ENCODE measurements at places on chromosomes 12 and 14. TPM values are rescaled to one million over a fixed set of nuclear protein-coding genes. Genes with fewer than 3 reads are reported as not detected.

The SELPLG gene
- total RNA-seq, result 161 TPM

The SDR9C7 gene
- not detected for total RNA-seq

DNA sequence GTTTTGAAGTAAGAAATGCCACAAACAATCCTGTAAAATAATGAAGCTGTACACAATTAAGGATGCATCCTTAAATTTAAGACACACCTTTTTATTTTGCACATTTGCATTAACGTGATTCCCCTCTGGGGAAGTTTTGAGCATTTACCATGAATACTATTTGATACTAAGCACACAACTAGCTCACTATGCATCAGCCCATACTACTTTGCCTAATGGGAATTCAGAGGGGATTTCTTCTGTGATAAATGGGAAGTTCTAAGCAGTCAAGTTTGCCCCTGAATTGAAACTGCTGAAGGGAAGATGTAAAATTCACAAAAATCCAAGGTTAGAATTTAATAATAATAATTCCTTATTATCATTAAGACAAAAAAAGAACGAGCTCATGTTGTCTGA lies 27.4 kb downstream of the SINHCAF start:
- DNase-seq, result no peak
- no peak overlapping the region for H3K4me3 ChIP-seq
- H3K27me3 ChIP-seq, result no peaks in the 10 kb centered on the region

The CD69 gene
- total RNA-seq, result 29.5 TPM

- no peak overlapping the region for H3K27ac ChIP-seq
- H3K4me1 ChIP-seq, result no peaks in the 10 kb centered on the region
- no peak for DNase-seq
- H3K27me3 ChIP-seq, result peaks cover 3% of the 10 kb centered on the region
- H3K4me3 ChIP-seq, result no peak overlapping the region
Observed at GRCh38 chr14:60346706-60347105, 97.7 kb downstream of the PPM1A start.

The CCDC85C gene
- total RNA-seq, result 8.3 TPM

The TMEM119 gene
- total RNA-seq, result 1.2 TPM

The PTPN21 gene
- not detected for total RNA-seq

- no peaks in the 10 kb centered on the region for H3K36me3 ChIP-seq
- DNase-seq, result no peak
- H3K27me3 ChIP-seq, result no peaks in the 10 kb centered on the region
- no peaks in the 10 kb centered on the region for H3K4me1 ChIP-seq
Observed at GRCh38 chr12:119744900-119745606, 77.1 kb downstream of the PRKAB1 start.

The PRICKLE1 gene
- not detected for total RNA-seq

DNA sequence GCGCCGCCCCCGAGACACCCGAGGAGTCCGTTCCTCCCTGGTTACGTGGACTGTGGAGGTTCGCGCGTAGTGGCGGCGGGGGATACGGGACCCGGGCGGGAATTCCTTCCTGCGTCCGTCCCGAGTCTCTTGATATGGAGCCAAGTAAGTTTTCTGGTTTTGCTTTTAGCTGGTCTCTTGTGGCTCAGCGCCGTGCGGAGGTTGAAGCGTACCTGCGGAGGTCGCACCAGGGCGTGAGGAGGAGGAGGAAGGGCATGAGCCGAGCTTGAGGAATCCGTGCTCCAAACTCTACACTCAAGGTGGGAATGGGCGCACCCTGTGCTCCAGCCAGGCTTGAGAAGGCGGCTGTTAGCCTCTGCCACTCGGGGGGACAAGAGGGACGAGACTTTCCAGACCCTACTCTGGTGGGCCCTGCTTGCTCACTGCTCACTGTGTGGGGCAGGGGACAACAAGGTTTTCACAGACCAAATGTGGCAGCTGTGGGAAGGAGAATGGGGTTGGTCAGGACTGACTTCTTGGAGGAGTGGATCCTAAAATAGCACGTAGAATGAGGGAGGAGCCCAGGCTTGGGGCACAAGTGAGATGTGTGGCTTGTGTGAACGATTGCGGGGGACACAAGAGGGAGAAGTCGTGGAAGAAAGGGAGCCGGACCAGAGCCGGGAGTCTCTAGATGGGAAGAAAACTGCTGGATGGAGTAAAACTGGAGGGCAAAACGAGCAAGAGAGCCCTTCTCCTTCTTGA lies 577 bp downstream of the ATG101 start:
- peak overlapping the region; percentile 87 for H3K27ac ChIP-seq
- no peaks in the 10 kb centered on the region for H3K27me3 ChIP-seq
- H3K4me1 ChIP-seq, result peaks cover 19% of the 10 kb centered on the region
- no peak for DNase-seq
- no peaks in the 10 kb centered on the region for H3K36me3 ChIP-seq

The SSPN gene
- total RNA-seq, result 0.22 TPM

DNA sequence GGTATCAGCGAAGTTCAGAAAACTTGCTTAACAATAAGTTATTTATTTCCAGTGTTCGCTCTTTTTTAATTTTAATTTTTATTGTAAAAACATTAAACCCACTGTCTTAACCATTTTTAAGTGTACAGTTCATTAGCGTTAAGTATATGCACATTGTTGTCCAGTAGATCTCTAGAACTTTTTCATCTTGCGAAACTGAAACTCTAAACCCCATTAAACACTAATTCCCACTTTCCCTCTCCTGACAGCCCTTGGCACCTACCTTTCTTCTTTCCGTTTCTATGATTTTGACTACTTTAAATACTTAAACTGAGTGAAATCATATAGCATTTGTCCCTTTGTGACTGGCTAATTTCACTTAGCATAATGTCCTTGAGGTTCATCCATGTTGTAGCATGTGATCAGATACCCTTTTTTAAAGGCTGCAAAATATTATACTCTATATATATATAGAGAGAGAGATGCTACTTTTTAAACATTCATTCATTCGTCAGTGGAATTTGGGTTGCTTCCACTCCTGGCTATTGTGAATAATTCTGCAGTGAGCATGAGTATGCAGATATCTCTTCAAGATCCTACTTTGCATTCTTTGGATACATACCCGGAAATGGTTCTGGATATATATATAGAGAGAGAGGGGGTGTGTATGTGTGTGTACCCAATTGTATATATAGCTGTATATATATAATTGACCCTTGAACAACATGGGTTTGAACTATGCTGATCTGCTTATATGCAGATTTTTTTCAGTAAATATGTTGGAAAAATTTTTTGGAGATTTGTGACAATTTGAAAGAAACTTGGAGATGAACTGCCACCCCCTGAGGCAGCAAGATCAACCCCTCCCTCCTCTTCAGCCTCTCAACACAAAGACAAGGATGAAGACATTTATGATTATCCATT lies 74.7 kb upstream of the EVL start:
- no peaks in the 10 kb centered on the region for H3K36me3 ChIP-seq
- H3K4me3 ChIP-seq, result no peak overlapping the region
- H3K4me1 ChIP-seq, result no peaks in the 10 kb centered on the region
- no peak for DNase-seq
- H3K27me3 ChIP-seq, result no peaks in the 10 kb centered on the region
- H3K27ac ChIP-seq, result no peak overlapping the region

DNA sequence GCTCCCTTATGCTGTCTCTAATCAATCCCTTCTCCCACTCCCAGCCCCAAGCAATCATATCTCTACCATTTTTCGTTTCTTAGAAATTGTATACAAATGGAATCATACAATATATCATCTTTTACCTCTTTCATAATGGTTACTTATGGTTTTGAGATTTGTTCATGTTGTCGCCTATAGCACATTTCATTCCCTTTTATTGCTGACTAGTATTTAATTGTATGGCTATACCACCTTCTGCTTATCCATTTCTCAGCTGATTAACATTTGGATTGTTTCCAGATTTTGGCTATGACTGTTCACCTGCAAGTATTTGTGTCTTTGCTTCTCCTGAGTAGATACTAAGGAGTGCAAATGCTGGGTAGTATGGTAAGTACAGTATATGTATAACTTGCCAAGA lies 36.7 kb upstream of the GRIN2B start:
- no peak overlapping the region for H3K4me3 ChIP-seq
- H3K4me1 ChIP-seq, result no peaks in the 10 kb centered on the region
- no peaks in the 10 kb centered on the region for H3K36me3 ChIP-seq
- H3K27ac ChIP-seq, result no peak overlapping the region
- no peaks in the 10 kb centered on the region for H3K27me3 ChIP-seq

DNA sequence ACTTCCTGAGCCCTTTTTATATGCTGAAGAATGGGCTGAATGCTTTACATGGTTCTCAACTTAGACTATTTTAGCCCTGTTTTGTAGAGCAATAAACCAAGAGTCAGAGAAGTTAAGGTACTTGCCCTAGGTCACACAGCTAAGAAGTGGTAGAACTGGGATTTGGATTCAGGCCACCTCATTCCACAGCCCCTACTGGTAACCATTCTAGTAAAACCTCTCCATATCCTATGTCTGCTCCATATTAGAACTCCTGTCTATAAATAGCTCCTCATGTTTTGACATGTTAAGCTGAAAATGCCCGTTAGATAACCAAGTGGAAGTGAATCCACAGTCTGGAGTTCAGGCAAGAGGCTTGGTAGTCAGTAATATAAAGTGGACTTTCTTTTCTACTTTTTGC lies 111.6 kb downstream of the HECTD4 start:
- no peaks in the 10 kb centered on the region for H3K4me1 ChIP-seq
- DNase-seq, result no peak
- no peak overlapping the region for H3K27ac ChIP-seq
- H3K4me3 ChIP-seq, result no peak overlapping the region

The ISM2 gene
- total RNA-seq, result not detected

The SPIC gene
- not detected for total RNA-seq

The PIP4K2C gene
- 28.1 TPM for total RNA-seq

Data from naive thymus-derived CD4-positive, alpha-beta T cell (primary cell).